ENCODE measurements at places on chromosomes 2 and 18. TPM values are rescaled to one million over a fixed set of nuclear protein-coding genes. Genes with fewer than 3 reads are reported as not detected.
A peak's percentile ranks its signal among the peaks of the same experiment; 100 is the strongest.

GRCh38 chr2:19457809-19458208 lies 99.4 kb upstream of the OSR1 start:
- no peak for DNase-seq

DNA sequence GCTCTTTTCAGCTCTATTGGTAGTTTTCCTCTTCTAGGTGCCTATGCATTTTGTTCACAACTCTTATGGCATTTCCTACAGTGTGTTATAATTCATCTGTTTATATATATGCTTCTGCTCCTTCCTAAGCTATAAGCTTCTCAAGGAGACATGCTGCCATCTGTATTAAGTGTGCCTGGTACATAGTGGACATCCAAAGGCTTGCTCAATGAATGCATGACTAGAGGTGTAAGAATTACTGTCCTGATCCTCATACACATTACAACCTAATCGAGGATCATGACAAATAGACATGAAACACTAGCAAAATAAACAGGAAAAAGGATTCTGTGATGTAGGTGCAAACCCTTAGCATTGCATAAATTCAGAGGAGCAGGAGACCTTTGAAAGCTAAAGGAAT lies 50.2 kb downstream of the CDC42EP3 start:
- DNase-seq = no peak

- no peak for DNase-seq
Observed at GRCh38 chr2:216445501-216445900, 33.2 kb downstream of the SMARCAL1 start.

DNA sequence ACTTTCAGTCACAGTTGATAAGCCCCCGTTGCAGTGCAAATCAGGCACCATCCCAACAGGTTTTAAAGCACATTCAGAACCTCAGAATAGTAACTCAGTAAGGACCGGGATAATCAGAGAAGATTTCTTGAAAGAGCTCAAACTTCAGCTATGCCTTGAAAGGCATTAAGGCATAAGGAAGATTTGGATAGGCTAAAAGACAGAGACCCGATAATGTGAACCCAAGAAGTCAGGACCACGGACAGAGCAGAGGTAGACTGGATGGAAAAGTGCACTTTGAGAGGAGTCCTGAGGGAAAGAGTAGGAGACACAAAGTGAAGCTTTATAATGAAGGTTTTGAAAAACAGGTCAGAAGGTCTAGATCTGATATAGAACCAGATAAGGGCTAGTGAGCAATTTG lies 36.9 kb upstream of the KLF7 start:
- peak; percentile 42 for DNase-seq

DNA sequence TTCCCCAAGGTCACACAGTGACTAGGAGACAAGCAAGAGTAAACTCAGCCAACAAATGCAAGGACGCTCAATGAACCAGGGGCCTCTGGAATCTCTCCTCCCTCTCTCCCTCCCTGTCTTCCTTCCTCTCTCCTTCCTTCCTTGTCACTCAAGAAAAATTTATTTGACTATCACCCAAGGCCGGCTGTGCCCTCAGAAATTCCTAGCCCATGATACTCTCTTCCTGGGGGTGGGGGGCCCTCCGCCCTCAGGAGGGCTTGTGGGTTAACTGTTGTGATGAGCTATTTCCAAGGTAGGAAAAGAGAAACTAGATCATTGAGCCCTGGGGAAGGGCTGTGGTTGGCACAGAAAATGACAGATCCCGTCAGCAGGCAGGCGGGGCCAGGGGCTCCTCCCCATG lies 21.7 kb downstream of the INHBB start:
- DNase-seq = no peak

DNA sequence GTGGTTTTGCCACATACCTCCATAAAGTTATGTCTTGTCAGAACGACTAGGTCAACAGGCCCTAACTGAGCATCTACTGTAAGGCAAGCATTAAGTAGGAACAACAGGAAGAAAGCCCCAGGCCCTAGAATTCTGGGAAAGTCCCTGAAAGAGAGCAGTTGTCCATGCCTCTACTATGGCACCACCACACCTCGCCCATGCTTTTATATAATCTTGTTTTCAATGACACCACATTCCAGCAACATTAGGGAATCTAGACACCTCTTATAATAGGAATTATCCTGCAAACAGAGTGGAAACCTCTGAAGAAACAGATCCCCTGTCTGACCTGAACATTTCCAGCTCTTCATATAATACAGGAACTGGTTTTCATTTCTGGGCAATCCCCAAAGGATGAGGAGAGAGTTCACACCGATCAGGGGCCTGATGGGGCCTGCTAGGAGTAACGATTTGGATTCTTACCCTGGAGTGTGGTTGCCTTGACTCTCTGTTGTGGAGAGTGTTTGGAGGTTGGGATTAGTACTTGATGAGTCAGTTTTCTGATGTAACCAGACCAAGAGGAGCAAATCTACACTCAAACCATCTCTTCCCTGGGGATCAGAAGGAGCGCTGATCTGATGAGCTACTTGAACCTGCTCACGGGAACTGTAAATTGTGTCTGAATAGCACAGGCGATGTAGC lies 31.9 kb upstream of the CEP68 start:
- DNase-seq = no peak

- DNase-seq = no peak
Observed at GRCh38 chr2:200681697-200682096, 95.9 kb downstream of the AOX1 start.

DNA sequence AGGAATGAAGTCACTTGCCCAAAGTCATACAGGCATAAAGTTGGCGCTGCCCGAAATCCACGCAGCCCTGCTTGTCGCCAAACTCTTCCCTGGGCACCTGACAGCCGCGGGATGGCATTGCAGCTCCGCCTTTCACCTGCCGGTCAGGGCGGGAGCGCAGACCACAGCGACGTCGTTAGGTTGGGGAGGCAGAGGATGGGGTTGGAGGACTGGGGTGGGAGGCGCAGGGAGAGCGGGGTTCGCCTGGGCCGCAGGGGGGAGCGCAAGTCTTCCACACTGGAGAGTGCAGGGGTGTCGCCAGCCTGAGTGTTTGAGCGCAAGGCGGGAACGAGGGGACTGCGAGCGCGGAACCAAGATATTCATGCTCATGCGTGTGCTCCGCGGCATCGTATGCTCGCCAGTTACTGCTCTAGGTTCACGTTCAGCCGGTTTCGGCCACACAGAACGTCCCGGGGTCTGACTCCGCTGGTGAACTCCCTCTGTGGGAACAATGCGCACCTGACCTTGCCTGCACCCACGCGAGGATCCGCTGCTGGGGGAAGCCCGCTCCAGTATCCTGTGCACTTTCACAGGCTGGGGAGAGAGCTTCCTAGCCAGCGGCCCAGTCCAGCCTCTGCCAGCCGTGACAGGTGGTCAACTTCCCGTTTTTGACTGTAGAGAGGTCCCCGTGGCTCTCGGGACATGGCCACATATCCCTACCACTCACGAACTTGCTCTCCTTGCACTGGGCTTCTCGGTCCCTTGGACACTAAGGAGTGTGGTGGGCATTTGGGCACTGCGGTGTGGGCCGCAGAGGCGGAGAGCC lies 767 bp upstream of the NPPC start:
- DNase-seq = peak; percentile 45

GRCh38 chr2:16773080-16773713 lies 107.6 kb upstream of the CYRIA start:
- peak; percentile 38 for DNase-seq

- DNase-seq = no peak
Observed at GRCh38 chr2:28357948-28358667, 34.5 kb upstream of the FOSL2 start.

DNA sequence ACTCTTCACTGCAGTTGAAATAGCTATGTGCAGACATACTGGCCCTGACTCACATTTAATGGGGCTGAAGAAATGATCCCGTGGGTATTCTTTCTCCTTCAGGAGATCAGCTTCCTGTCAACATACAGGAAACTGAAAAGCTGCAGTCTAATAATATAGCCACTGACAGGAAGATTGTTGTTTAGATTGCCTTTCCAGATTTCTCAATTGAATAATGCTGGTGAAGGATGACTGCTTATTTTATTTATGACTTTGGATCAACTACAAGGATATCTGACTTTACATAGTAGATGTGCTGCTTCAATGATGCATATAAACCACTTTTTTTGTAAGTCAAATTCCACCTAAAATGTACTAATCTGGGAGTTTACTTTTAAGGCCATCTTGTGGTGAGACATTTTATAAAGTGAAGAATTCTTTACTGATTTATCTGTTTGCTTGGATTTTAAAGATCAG lies 93.4 kb upstream of the MAP4K3 start:
- DNase-seq = no peak

DNA sequence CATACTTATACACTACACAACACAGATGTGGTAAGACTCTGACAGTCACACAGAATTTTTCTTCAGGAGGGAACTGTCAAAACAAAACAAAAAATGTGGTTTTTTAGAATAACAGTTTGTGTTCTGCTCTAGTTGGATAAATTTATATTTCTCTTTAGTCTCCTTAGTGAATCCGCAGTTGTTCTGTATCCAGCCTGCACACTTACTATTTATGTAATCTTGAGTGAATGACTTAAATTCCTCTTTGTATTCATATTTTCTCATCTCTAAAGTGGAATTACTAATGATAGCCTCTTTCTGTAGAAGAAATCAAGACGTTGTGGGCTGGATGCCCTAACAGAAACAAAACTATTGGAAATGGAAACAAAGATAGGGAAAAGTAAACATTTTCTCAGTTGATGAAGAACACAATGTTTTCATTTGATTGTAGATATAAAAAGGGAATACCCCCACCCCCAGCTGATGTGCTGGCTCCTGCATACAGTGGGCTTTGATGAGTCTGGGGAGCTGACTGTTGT lies 375.2 kb downstream of the TRIB2 start:
- DNase-seq = no peak

DNA sequence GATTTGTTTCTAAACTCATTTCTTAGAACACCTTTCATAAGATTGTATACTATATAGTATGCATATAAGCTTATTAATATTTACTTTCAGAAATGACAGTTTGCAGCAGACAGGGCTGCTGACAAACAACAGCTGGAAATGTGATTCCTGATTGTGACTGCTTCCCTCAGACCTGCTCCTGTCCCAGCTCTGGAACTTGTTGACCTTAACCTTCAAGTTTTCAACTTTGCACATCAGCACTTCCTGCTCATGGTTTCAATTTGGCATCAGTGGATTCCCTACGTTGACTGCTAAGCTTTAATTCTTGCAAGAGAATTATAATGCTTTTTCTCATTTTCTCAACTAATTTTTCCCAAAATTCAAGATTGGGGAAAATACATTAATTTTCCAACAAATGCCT lies 459.2 kb upstream of the ACVR2A start:
- DNase-seq = no peak

DNA sequence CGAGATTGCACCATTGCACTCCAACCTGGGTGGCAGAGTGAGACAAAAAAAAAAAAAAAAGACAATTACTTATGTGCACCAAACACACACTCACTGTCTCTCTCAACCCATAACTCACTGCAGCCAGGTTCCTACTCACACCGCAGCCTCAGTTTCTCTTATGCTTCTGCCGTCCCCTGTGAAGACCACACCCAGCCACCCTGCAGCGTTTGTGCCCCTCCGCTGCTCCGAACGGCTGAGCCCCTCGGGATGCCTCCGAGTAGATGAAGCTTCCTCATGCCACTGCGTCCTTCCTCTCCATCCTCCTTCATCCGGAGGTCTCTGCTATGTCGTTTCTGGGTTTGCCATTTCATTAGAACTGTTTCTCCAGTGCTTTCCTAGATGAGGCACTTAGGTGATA lies 160.1 kb downstream of the TWIST2 start:
- DNase-seq = no peak

DNA sequence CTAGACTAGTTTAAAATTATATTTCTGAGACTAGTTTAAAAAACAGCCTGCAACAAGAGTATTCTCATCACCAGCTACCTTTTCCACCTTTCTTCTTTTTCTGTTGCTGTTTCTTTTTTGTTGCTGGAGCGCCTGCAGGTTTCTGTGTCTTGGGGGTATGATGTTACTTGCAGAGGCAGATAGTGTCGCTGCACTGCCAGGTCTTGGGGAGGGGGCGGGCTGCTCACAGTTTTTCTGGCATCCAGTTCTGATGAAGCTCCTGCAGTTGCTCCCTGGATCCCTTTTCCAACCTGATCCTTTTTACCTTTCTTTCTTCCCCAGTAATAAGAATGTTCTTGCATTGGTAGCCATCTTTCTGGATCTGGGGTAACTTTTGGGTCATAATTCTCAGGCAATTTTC lies 8.0 kb upstream of the C18orf32 start:
- DNase-seq = no peak

- peak; percentile 66 for DNase-seq
Observed at GRCh38 chr2:120566331-120567035, 169.2 kb upstream of the GLI2 start.

DNA sequence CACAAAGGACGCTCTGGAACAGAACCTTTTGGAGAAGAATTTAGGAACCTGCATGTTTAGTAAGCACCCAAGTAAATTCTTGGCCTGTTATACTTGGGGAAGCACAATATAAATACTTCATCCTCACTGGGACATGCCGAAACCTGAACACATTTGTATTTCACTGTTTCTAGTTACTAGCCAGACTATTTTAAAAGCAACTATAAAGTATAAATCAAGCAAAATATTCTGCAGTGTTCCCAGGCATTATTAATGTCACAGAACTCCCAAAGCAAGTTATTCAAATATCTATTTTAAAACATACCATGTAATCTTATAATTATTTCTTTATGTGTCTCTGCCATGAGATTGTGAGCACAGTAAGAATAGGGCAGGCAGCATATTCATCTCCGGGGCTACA lies 54.8 kb downstream of the CALCRL start:
- DNase-seq = no peak

DNA sequence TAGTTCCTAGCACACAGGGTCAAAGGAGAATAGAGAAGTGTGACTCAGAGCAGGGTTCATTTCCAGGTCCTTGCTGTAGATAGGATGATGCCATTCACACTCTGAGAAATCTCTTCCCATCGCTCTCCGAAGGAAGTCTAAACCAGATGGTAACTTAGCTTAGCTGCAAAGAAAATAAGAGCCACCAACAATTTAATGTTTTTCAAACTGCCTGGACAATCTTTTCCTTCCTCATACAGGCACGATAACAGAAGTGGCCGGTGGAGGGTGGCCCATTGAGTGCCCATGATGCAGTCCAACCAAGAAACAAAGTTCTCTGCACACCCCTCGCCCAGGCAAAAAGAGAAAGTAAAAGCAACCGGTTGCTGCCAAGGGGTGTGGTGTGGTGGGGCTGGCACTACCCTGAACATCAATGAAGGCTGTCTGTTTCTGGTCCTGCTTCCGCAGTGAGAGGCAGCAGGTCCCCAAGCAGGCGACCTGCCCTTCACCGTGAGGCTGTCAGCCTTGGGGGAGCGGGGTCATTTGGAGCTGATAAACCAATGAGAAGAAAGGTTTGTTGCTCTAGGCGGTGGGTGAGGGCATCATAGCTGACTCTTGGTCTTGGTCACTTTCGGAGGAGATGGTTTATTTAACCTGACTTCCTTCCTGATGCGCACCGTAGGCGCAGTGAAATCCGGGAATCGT lies 105.6 kb upstream of the CD302 start:
- DNase-seq = no peak

GRCh38 chr2:85760872-85761271 lies 7.1 kb downstream of the ATOH8 start:
- no peak for DNase-seq

DNAJC10 gene
- polyA plus RNA-seq = 52.3 TPM

ERMN gene
- not detected for polyA plus RNA-seq

TMEM163 gene
- 0.72 TPM for polyA plus RNA-seq

RAB17 gene
- polyA plus RNA-seq = 1.6 TPM

GALNT14 gene
- polyA plus RNA-seq = 1.5 TPM

SLC30A3 gene
- polyA plus RNA-seq = 2.8 TPM

Data from hindlimb muscle (tissue), 1 donor.